ENCODE measurements at places on chromosomes 2 and 18.

DNA sequence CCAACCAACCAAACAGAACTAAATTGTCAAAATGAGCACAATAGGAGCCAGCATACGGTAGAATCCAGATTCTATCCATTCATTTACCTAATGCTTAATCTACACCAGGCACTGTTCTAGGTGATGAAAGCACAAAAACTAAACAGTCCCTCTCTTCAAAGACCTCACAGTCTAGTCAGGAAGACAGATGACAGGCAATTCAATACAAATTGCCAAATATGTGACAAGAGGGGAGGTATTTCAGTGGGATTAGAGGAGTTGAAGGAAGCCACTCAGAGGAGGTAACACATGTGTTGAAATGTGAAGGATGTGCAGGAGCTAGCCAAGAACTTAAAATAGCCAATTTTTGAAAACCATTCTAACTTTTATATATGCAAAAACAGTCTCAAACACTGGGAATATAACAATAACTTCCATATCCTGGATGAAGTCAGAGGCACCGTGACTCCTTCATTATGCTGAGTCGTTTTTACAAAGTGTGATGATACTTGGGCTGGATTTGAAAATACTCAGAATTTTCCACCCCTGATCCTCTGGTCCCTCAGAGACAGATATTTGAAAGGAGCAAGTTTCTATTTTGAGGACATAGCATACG lies 204.9 kb downstream of the PID1 start:
- DNase-seq = no peak

DNA sequence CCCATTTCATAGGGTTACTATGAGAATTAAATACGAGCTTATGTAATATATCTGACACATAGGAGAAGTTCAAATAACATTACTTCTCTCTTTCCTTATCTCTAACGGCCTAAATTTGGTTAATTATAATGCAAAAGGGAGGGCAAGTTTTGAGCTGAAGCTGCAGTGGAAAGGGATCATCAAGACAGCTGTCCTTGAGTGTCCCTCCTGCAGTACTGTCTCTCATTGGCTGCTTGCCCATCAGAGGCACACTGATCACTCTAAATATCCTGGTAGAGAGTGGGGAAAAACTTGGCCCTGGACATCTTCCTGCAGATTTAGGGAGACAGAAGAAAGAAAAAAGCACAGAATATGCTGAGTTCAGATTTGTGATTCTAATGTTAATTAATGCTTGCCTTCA lies 186.0 kb downstream of the CAMKMT start:
- DNase-seq = no peak

DNA sequence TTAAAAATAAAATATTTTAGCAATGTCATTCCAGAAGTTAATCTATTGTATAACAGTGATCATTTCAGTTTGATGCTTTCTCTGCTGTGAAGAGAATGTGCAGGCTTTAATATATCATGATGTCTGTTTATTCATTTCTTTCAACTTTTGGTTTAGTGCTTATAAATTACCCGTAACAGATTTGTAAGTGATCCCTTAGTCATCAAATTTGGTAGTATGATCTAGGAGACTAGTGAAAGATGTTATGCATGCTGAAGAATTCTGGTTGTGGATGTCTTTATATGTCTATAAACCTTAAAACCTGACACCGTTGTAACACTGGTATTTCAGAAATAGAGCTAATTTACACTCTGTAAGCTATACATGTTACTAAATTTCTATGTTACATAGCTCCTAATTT lies 260.4 kb downstream of the CPS1 start:
- no peak for DNase-seq

DNA sequence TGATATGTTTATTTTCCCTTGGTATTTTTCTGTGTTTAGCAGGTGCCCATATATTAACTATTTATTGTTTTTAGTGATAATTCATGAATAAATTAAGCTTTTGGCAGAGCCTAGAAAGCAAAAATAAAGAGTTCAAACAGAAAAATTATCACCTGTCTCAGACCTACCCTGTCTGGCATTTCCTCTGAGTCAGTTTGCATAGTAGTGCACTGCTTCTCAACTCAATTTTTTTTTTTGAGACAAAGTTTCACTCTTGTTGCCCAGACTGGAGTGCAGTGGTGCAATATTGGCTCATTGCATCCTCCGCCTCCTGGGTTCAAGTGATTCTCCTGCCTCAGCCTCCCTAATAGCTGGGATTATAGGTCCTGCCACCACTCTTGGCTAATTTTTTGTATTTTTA lies 793.9 kb downstream of the SUCLG1 start:
- DNase-seq = no peak

DNA sequence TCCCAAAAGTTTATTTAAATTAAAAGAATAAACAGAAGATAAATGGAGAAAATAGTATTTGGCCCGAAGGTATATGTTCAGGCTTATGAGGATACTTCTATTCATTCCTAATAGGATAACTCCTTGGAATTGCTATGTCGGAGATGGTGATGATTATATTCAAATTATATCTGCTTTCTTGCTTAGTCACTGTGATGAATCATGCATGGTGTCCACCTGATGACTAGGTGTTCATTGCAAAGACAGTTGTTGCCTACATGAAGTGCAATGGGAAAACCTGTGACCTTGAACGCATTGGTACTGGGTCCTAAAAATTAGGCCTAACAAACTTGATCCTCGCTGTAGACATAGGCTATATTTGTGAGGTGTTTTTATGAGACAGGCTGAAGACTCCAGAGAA lies 617.3 kb upstream of the ZEB2 start:
- DNase-seq = no peak

- no peak for DNase-seq
Measured at GRCh38 chr18:25243754-25244153, 108.2 kb downstream of the ZNF521 start.

GRCh38 chr2:46177461-46178089 lies 119.6 kb upstream of the EPAS1 start:
- DNase-seq = no peak

DNA sequence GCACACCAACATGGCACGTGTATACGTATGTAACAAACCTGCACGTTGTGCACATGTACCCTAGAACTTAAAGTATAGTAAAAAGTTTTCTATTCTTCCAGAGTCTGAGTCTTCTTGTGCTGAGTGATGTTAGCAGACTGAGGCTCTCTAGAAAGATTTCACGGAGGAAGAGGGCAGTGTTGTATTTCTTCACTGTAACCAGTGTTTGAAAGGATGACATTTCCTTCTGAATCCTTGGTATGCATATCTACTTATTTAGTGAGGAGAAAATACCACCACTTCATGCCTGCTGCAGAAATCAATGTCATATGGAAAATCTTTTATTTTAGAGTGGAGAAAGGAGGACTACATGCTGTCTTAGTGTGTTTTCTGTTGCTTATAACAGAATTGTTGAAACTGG lies 357.1 kb downstream of the CCDC85A start:
- no peak for DNase-seq

DNA sequence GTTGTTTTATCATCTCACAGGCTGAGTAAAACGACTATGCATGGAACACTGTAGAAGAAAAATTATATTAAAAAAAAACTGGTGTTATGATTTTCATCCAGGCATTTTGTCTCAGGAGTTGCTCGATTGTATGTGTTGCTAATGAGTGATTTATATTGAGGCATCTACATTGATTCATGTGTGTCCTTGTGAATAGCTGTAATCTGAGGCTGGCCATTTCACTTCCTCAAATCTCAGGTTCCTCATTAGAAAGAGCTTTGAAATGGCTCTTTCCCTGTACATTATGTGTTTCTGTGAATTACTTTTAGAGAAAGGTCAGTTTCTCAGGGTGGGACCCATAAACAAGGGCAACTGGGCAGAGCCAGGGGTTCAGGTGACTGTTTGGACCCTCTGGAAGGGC lies 2.3 kb downstream of the IL18R1 start:
- no peak for DNase-seq

DNA sequence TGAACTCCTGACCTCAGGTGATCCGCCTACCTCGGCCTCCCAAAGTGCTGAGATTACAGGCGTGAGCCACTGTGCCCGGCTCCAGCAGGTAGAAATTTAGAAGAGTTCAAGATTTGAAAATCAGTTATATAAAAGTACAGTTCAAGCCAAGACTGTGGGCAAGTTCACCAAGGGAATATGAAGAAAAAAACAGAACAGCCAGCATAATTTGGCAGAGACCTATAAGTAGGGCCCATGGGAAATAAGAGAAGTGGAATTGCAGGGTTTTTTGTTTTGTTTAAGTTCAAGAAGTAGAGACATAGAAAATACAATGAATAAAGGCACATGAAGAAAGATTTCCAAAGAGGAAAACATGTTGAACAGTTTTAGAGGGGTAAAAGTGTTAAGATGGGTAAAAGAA lies 57.9 kb downstream of the BAZ2B start:
- DNase-seq = no peak

GRCh38 chr2:228131833-228132232 lies 49.7 kb downstream of the SPHKAP start:
- DNase-seq = no peak

- no peak for DNase-seq
Measured at GRCh38 chr2:175567435-175568061, 386.0 kb upstream of the ATP5MC3 start.

DNA sequence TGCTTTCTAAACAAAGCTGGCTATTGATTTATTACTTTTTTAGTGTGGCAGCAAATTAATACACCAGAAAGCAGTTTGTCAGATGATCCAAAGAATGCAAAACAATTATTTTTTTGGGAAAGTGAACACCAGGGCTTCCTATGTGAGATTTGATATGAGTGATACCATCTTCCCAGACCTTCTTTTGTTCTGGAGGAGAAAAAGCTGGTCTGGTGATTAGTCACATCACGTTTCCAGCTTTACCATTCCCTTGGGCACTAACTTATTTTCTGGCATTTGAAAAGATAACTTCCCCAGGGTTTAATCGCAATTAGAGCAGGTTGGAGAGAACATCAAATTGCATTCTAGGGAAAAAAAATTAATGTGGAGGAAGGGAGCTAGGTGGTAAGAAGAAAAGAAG lies 182.9 kb upstream of the TANK start:
- no peak for DNase-seq

- DNase-seq = no peak
Measured at GRCh38 chr2:241015439-241015838, 17.0 kb downstream of the SNED1 start.

- DNase-seq = no peak
Measured at GRCh38 chr2:219120082-219120481, 40.5 kb downstream of the NHEJ1 start.

DNA sequence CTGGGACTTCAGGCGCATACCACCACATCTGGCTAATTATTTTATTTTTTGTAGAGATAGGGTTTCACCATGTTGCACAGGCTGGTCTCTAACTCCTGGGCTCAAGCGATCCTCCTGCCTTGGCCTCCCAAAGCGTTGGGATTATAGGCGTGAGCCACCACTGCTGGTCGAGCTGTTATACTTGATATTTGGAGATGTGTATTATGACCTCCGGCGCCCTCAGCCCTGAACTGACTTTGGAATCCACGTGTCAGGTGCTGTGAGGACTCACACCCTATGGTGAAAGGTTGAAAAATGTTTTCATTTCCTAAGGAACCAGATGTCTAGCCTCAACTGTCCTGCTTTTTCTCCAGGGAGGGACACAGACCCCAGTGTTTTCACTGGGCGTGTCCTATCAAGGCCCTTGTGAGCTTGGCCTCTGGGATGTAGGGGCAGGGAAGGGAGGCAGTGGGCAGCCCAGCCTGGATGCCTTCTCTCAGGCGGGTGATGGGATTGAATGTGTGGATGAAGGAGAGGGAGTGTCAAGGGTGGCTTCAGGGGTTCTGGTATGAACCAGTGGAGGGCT lies 56.4 kb upstream of the HAAO start:
- DNase-seq = no peak

Data from CD4-positive, alpha-beta T cell treated with Interleukin-12 subunit alpha and Interleukin-12 subunit beta, for 1 hour (primary cell).